Umbilical cord (tissue), 2 donors: ENCODE measurements at places on chromosomes 1 and 21.

GRCh38 chr1:62781841-62782543 lies 1.9 kb upstream of the ATG4C start:
- DNase-seq, result no peak

DNA sequence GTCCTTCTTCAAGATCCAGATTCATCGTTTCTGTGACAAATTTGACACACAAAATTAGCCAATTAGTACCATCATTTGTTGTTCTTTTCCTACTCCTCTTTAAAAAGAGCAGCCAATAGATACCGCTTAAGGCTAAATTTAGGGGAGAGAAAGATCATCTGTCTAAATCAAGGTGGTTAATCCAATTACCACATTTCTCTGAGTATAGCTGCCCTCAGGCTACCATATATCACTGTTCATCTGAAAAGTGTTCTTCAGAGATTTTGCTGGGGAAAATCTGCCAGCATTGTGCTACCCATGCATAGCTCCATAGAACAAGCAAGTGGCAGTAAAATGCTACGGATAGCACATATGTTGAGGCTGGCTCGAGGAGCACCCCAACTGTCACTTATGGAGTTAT lies 110.3 kb upstream of the ESRRG start:
- DNase-seq, result no peak

DNA sequence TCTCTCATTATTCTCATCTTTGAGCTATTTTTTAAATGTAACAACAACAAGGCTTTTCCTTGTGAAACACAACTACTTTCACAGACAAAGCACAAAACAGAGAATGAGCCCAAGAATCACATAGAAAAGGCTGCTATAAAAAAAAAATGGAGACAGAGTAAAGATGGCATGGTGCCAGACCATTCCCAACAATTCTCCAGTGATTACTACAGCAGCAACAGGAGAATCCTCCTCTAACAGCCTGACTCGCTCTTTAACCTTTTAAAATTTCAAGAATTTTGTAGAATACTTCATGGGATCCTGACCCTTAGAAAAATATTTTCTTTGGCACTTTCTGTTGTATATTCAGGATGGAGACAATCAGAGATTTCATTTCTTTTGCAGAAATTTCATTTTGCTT lies 3.8 kb upstream of the BCAS2 start:
- DNase-seq, result no peak

GRCh38 chr1:166489670-166490436 lies 323.1 kb upstream of the FAM78B start:
- DNase-seq, result peak; percentile 50

GRCh38 chr1:68010090-68010489 lies 40.3 kb downstream of the DIRAS3 start:
- DNase-seq, result peak; percentile 21

- no peak for DNase-seq
Measured at GRCh38 chr1:227543283-227544066, 19.9 kb upstream of the ZNF678 start.

GRCh38 chr1:65477414-65478378 lies 57.2 kb downstream of the LEPR start:
- DNase-seq, result no peak

GRCh38 chr1:89989799-89990198 lies 5.1 kb upstream of the ZNF326 start:
- DNase-seq, result no peak

GRCh38 chr1:40344597-40344996 lies 27.5 kb upstream of the COL9A2 start:
- DNase-seq, result peak; percentile 67

GRCh38 chr1:224958490-224958889 lies 29.0 kb downstream of the DNAH14 start:
- DNase-seq, result no peak

DNA sequence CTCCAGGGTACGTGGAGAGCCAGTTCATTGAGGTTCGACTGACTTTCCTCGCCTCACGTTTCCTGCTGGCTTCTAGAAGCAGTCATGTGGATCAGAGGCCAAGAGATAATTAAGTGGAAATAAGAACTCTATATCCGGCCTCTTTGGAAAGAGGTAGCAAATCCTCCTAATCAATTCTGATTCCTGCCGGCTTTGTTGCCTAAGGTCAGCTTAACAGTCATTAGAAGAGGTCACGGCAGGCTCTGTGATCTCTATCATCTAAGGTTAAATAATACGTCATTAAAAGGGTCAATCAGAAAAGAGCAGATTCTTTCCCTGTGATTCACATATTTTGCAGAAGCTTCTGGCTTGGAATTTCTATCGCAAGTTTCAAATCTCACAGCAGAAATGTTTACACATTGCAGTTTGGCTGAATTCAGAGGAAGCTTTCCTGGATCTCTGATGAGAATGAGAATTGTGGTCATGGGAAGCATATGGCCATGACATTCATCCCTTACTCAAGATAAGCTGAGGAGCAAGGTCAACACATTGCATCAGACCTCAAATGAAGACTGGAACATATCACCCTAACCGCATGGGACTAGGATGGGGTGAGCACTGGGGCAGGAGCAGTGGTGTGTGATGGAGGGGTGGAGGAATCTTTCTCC lies 189.4 kb downstream of the PBX1 start:
- DNase-seq, result peak; percentile 96

DNA sequence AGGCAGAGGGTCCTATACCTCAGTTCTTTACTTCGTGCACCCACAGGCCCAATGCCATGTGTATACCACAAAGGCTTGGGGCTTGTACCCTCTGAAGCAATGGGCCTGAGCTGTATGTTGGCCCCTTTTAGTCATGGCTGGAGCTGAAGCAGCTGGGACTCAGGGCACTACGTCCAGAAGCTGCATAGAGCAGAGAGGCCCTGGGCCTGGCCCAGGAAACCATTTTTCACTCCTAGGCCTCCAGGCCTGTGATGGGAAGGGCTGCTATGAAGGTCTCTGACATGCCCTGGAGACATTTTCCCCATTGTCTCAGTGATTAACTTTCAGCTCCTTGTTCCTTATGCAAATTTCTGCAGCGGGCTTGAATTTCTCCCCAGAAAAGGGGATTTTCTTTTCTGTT lies 48.1 kb upstream of the VTCN1 start:
- no peak for DNase-seq

DNA sequence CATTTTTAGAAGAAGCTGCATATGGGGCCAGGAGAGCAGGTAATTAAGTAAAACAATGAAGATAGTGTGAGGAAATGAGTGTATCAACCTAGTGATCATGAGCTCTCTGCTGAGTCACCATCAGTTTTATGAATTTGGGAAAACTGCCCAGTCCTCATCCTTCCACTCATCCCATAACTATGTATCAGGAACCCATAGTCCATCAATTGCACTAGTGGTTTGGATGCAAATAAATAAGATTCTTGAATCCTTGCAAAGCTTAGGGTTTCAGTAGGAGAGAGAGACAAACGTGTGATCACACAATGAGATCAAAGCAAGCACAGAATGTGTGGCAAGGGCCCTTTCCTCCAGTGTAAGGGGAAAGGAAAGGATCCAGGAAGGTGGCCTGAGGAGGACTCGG lies 145.6 kb downstream of the ZZZ3 start:
- no peak for DNase-seq

DNA sequence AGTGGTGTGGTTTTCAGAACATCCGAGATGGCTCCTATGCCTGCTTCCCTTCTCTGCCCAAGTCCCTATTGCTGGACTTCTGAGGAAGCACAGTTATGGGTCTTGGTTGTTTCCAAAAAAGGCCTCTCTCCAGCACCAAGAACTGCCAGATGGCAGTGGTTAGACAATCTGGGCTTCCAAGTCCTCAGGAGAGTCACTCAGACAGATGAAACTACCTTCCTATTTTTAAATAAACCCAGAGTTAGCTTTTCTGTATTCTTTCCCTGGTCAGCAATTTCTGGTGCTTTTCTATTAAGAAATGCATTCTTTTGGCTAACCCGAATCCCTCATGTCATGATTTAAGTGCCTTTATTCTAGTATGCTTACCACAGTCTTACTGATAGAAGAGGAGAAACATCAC lies 245.9 kb downstream of the PRDM2 start:
- no peak for DNase-seq
